ENCODE measurements at places on chromosomes 12 and 14.

DNA sequence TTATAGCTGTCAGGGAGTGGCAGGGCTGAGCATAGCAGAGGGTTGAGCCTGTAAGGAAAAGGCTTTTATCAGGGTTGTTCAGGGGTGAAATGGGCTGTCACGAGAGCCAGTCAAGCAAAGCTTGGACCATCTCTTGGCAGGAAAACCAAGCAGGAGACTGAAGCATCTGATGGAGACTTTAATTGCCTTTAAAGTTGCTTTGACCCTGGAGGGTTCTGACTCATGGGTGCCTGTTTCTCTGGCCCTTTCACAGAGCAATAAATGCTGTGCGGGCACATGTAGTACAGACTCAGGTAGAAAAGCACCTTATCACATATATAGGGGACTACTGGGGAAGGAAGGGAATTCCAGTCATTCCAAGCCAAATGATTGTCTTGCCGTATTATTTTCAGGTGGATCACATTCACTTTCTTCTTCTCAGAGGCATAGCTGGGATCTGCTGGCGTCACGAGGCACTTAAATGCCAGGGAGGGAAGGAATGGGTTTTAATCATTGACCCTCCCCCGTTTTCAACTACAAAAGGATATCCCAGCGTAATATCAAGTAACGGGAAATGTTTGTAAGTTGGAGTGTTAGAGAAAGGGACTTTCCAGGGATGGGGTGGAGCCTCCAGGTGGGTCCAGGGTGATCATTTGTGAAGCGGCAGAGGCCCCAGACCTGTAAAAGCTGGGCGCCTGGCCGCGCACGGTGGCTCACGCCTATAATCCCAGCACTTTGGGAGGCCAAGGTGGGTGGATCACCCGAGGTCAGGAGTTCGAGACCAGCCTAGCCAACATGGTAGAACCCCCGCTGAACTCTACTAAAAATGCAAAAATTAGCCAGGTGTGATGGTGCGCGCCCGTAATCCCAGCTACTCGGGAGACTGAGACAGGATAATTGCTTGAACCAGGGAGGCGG lies 34.9 kb downstream of the PLEKHD1 start:
- DNase-seq = no peak

GRCh38 chr14:34785223-34786006 lies 71.0 kb upstream of the CFL2 start:
- DNase-seq = no peak

GRCh38 chr12:113334786-113335539 lies at the start of gene SLC8B1:
SLC8B1 (minus strand) TSS chr12:113335109; CDS start chr12:113332878, 2,231 bp downstream.
- DNase-seq = peak; percentile 84

GRCh38 chr14:21647380-21647779 lies 6.3 kb upstream of the OR4E2 start:
- no peak for DNase-seq

GRCh38 chr12:100133200-100133599 lies 9.5 kb downstream of the BLTP3B start:
- DNase-seq = no peak

- DNase-seq = no peak
Observed at GRCh38 chr12:38898001-38898684, 7.2 kb downstream of the CPNE8 start.

GRCh38 chr12:93468008-93468371 lies 676 bp downstream of the MRPL42 start:
- DNase-seq = no peak

DNA sequence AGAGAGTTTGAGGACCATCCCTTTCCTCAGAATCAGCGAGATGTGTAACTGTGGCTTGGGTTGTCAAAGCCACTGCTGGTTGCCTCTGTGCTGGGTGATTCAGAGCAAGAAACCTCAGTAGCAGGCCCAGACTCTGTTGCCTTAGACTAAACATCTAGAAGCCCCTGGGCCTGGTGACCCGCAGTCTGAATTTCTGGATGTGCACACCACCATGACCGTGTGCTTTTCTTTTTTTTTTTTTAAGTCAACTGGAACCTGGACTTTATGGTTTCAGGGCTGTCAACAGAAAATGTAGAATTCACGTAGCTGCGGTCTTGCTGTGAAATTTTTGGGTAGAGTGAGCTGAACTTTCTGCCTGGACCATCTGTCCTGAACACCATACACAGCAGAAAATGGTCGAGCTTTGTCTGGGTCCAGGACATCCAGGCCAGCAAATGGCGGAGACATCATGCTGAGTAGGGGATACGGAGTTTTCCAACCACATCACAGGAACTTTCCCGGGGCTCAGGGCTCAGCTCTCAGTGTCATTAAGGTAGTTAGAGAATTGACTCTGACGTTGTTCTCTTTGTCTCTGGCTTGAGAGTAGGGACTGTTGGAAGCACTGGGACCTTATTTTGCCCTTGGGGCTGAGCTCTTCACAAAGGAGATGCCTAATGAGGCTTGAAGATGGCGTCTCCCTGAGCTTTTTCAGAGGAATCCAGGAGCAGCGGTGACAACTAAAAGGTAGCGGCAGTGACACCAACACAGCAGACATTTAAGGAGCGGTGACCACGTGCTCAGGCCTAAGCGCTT lies 23.0 kb upstream of the BATF start:
- DNase-seq = no peak

GRCh38 chr12:30357766-30358490 lies 337.7 kb downstream of the IPO8 start:
- no peak for DNase-seq

DNA sequence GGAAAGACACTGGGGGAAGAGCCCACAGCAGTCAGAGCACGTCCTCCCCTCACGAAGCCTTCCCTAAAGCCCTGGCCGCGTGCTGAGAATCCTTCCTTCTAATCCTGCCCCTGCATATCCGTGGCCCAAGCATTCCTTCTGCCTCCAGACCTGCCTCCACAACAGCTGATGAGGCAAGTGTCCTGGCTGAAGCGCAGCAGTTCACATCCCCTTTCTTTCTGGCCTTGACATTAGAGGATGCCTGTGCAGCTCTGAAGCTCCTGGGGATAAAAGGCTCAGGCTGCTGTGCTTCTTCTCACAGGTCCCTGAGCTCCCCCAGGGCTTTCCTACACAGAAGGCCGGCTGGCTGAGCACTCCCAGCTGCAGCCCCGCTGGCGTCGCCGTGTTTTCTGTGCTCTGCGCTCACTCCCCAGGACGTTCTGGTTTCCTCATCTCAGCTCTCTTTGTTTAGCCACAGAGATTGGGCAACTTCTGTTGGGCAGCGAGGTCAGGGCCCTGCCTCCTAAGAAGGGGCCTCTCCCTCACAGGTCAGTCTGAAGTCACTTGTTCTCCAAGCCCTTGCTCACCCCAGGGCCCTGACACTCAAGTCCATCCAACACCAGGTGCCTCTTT lies 45.8 kb downstream of the NINJ2 start:
- no peak for DNase-seq

- DNase-seq = no peak
Observed at GRCh38 chr12:49813131-49813530, 15.1 kb downstream of the NCKAP5L start.

DNA sequence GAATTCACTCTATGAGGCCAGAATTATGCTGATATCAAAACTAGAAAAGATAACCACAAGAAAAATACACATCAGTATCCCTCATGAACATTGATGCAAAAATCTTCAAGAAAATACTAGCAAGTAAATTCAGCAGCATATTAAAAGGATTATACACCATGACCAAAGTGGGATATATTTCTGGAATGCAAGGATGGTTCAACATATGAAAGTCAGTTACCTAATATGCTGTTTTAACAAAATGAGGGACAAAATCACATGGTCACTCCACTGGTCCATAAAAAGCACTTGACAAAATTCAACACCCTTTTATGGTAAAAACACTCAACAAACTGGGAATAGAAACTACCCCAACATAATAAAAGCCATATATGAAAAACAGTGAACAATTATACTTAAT lies 40.3 kb downstream of the TECPR2 start:
- no peak for DNase-seq

GRCh38 chr12:118361889-118362288 lies 10.8 kb downstream of the TAOK3 start:
- DNase-seq = no peak

DNA sequence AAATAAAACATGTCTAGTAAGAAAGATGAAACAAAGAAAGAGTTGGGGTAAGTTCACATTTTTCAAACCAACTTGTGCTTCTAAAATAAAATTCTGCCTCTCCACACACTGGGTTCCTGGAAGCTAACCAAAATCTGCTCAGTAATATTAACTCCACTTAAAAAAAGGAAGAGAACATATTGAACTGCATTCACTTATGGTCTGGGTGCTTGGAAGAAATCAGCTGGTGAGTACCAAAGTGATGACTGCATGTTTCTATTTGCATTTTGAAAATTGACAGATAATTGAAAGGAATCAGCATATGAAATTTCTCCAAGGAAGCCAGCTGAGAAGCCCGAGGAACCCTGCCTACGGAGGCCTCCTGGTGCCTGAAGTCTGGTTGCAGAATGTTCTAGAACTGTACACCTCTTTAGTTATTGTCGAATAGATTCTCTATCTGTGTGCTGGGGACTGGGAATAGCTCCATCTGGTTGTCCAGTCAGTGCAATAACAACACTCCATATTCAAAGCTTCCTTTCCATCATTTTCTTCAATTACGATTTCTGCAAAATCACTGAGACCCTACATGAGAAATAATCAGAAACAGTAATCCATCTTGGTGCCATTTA lies 836.1 kb downstream of the VRK1 start:
- DNase-seq = no peak

GRCh38 chr12:32939801-32940200 lies 43.2 kb upstream of the PKP2 start:
- DNase-seq = no peak

DNA sequence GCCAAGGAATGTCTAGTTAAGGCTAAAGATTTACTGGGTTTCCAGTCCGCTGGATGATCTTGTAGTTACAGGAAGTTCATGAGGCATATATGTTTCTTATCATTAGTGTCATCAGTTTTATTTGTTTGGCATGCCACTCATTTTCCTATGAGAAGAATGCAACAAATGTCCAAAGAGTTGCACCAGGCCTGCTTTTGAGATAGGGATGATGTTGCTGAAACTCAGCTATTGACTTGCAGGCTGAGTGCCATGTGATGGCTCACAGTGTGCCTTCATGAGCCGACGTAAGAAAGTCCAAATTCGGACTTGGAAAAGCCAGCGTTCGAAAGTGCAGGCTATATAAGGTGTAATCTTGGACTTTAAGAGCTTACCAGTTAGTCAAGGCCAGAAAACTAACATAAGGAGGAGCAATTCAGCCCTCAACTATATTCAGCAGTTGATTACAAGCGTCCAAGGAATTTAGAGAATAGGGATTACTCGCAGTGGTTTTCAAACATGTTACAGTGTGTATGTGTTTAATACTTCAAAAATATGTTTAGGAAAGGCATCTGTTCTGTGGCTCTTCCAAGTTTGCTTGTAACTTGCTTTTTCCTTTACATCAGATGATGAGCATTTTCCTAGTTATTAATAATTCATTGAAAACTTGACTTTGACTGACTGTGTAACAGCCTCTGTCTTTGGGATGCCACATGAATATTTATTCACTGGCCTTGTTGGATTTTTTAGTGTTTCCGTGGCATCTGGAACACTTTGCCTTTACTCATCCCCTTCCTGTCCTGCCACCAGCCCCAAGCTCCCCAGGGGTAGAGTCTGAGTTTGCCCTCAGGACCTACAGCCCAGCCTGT lies 101.3 kb downstream of the LGMN start:
- no peak for DNase-seq

- DNase-seq = no peak
Observed at GRCh38 chr12:90499795-90500194, 455.2 kb downstream of the CCER1 start.

DNA sequence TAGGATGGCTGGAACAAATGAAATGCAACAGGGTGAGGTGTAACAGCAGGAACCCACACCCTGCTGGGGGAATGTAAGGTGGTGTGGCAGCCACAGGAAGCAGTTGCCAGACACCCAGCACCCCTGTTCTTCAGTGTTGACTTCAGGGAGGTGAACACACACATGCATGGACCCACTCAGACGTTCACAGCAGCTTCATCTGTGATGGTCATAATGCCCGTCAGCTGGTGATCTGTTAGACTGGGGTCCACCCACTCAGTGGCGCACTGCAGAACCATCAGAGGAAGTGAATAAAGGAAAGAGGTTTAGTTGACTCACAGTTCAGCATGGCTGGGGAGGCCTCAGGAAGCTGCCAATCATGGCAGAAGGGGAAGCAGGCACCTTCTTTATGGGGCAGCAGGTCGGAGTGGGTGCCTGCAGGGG lies 22.7 kb upstream of the TEX22 start:
- DNase-seq = peak; percentile 17

- DNase-seq = no peak
Observed at GRCh38 chr14:100585448-100586152, 1.6 kb downstream of the BEGAIN start.

DNA sequence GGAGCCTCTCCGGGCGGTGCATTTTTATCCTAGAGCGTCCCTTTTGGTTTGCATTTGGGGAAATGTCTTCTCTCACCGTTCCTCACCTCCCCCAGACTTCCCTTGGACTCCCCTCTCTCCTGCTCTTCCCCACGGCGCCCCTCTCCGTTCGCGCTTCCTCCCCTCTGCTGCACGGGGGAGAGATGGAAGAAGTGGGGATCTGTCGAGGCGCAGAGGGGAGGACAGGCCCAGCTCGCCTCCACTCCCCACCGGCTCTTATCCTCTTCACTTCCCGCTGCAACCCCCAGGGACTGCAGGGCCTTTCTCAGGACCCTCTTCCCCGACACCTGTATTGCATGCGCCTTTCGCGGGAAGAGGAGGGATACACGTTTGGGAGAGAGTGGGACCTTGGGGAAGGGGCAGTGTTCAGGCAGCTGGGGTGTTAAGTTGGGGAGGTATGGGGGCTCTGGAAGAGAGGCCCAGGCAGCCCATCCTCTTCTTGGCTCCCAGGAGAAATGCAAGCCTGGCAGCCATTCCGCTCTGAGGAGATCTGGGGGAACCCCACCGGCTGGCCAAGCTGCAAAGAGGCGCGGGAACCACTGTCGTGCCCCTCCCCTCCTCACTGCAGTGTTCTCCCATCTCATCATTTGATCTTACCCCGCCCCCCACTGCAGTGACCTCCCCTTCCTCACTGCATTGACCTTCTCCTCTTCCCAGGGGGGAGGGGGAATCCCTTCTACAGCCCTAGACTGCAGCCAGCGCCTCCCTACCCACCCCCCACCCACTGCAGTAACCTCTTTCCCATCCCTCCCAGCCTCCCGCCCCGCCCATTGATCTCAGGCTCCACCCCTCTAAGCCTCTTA lies 788 bp downstream of the ENO2 start:
- DNase-seq = no peak

Measured in stimulated activated CD8-positive, alpha-beta memory T cell treated with anti-CD3 and anti-CD28 coated beads, Interleukin-7, amount 100 ng/mL, for 24 hours (primary cell).